NCI-H774 (cell line): ENCODE measurements at places on chromosomes 1 and 21.
A peak's percentile ranks its signal among the peaks of the same experiment; 100 is the strongest.

GRCh38 chr1:145706086-145706664, 993 bp downstream of the PDZK1 start:
- DNase-seq, result no peak

DNA sequence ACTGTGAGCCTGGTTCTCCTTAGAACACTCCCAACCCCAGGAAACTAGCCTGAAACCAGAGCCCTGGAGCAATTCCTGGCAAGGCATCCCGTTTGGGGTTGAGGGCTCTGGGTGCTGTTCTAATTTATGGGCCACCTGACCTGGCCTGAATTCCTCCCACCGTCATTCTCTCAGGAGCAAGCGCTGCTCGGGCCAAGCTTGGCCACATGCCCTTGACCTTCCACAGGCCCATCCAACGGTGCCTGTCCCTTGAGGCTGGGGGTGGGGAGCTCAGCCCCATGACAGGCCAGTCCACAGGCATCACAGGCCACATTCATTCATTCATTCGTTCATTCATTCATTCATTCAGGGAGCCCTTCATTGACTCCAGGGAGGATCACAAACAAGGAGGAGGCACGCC, 5.3 kb downstream of the PADI2 start:
- no peak for DNase-seq

GRCh38 chr1:7026169-7026568, 240.9 kb downstream of the CAMTA1 start:
- DNase-seq, result no peak

- peak; percentile 42 for DNase-seq
Measured at GRCh38 chr1:111976332-111976731, 13.1 kb downstream of the KCND3 start.

DNA sequence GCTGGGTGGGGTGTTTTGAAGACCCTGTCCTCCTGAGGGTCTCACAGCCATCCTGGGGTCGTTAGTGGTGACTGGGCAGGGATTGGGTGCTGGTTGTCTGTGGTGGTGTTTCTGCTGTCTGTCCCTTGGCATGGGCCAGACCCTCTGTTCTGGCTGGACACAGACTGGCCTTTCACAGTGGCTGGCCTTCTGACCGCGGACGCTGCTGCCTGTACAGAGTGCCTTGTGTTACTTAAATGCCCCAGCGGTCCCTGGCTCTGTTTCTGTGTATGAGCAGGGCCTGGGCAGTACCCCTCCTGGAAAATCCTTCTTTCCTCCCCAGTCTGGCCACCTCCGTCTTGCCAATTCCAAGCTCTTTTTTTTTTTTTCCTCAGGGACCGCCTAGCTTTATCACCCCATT, 50.9 kb downstream of the SH3BGR start:
- DNase-seq, result no peak

DNA sequence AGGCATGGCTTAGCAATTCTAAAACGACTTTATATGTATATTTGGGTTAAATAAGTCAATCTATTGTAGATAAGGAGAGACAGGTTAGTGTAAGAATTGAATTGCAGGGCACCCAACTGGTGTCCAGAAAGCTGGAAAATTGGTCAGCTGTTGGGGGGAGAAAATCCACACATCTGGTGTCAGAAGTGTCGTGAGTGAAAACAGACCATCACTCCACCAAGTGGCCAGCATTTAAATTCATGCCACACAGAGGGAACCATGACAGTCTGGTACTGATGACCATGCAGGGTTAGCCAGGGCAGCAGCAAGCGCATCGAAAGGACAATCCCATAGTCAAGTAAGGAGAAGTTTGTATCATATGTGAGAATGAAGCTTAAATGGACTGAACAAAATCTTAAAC, 11.7 kb downstream of the LAX1 start:
- no peak for DNase-seq

GRCh38 chr1:33081554-33082305, 777 bp downstream of the AZIN2 start:
- no peak for DNase-seq

DNA sequence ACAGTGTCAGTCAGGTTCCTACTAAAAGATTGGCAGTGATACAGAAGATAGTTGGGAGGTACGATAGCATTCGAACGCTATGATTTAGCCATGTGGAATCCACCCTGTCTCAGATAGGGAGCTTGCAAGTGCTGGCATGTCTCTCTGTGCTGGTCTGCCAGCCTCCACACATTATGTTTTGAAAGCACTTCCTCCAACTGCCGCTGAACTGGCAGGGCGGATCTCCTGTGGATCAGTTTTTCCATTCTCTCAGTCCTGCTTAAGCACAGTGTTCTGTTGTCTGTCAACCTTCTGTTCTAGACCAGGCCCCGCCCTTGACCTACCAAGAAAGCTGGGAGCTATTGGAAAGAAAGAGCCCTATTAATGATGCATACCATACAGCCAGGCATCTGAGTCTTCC, 65.5 kb upstream of the PALMD start:
- no peak for DNase-seq

- DNase-seq, result no peak
Measured at GRCh38 chr1:244350027-244350426, 101.7 kb downstream of the ADSS2 start.

GRCh38 chr1:224800486-224801119, 128.9 kb upstream of the DNAH14 start:
- no peak for DNase-seq

DNA sequence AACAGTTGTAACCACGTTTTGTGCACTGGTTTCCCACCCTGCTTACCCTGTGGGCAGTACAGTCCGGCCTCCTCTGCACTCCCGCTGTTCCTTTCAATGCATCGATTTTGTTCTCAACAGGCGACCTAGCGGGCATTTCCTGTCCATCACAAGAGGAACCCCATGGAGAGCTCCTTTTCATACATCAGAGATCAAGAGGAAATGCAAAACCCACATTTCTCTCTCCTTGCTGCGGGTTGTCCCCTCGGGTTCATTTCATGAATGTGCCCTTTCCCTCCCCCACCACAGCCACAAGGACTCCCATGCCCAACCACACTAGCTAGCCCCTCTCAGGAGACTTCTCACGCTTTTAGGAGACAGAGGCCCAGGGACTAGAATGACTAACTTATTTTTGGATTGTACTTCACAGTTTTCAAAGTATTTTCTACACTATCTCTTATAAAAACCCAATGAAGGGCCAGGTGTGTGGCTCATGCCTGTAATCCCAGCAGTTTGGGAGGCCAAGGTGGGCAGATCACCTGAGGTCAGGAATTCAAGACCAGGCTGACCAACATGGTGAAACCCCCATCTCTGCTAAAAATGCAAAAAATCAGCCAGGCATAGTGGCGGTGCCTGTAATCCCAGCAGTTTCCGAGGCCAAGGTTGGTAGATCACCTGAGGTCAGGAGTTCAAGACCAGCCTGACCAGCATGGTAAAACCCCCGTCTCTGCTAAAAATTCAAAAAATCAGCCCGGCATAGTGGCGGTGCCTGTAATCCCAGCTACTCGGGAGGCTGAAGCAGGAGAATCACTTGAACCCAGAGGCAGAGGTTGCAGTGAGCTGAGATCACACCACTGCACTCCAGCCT, 18.4 kb downstream of the ATP1A4 start:
- peak; percentile 24 for DNase-seq

- DNase-seq, result no peak
Measured at GRCh38 chr1:206696812-206697585, 12.3 kb downstream of the MAPKAPK2 start.

GRCh38 chr1:226274138-226274537, 34.8 kb downstream of the LIN9 start:
- no peak for DNase-seq

DNA sequence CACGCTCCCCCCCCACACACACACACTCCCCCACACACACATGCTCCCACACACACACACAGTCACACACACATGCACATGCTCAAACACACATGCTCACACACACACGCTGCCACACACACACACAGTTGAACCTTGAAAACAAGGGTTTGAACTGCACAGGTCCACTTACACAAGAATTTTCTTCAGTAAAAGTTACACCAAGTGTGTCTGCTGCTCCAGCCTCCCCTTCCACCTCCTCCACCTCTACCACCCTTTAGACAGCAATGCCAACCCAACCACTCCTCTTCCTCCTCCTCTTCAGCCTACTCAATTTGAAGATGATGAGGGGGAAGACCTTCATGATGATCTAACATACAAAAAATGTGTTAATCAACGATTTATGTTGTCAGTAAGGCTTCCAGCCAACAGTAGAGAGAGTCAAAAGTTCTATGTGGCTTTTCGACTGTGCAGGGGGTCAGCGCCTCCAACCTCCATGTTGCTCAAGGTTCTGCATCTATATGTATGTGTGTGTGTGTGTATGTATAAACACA, 26.8 kb downstream of the HSF2BP start:
- DNase-seq, result no peak

DNA sequence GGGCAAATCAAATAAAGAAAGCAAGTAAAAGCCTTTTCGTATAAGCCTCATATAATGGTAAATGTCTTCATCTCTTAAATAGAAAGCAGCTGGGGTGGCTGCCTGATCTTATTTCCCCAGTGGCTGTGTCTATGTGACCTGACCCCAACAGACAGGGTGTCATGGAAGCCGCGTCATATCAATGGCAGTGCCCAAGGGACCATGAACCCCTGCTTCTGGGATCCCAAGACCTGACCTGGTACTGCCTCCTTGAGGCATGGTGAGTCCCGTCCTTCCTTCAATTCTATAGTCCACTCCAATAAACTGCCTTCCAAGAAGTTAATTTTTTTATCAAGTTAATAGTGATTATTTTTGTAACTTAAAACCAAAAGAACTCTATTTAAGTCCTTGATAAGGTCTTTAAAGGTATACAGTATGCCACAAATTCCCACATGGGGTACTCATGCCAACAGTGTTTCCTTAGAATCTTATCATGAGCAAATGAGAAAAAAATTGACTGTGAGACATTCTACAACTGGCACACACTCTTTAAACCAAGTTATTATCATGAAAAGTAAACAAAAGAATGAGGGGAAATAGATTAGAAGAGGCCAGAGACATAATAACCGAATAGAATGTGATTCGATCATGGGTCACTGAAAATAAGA, 104.6 kb downstream of the ADSS2 start:
- DNase-seq, result no peak

DNA sequence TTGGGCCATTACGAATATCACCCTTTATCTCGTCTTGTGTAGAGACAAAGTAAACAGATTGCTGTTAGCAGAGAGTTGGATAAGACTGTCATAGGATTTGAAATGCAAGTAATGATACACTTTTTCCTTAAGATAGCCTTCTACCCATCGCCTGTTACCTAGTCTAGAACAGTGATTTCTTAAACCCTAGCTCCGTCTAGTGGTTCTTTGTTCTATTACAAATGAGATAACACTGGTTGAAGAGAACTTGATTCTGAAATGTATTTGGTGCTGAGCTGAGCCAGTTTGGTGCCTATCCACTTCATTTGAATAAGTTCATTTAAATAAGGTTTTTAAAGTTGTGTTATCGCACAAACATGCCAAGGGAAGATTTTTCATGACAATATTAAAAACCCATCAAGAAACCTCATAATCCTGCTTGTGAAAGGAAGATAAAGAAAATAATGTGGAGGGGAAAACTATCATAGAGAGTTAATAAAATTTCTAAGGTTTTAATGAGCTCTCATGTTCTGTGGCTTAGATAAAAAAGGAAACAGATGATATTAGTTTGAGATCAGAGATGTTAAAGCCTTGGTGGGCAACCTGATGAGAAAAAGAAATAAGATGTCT, 1.5 kb upstream of the KCNH1 start:
- DNase-seq, result peak; percentile 34

- no peak for DNase-seq
Measured at GRCh38 chr1:43550598-43551246, 20.0 kb downstream of the PTPRF start.

- no peak for DNase-seq
Measured at GRCh38 chr1:89781494-89782126, 39.2 kb upstream of the LRRC8D start.

GRCh38 chr1:15049067-15049466, 104.5 kb upstream of the TMEM51 start:
- DNase-seq, result no peak

GRCh38 chr1:187631381-187631675, 802.6 kb downstream of the PLA2G4A start:
- no peak for DNase-seq

- no peak for DNase-seq
Measured at GRCh38 chr21:44312716-44313115, 12.9 kb downstream of the PFKL start.

- no peak for DNase-seq
Measured at GRCh38 chr1:157618190-157618589, 20.3 kb upstream of the FCRL4 start.

DNA sequence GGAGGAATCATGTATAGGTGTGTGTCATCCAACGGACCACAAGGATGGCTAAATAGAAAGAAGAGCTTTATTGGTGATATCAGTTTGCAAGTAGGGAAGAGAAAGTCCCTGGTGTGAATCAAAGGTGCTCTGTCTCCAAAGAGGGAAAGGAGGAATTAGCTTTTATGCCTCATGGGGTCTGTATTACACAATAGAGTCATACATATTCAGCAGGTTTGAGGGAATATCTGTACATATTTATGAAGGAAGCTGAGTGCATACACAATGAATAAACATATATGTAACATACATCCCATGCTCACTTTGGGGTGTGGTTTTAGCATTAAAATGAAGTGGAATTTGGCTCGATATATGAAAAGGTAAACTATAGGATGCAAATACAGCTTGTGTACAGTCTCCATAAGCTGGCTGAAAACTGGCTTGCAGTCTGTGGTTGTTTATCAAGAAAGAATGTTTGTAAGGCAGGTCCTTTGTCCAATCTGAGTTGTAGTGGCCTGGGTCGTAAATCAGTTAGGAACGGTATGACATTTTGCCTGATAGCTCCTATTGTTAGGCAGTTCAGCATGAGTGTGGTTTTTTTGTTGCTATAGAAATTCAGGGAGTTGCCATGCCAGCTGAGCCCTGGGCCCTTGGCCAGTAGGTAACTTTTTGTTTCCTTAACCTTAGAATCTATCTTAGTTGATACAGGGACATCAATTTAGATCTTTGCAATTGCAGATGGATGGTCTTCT, 198.0 kb upstream of the ZP4 start:
- DNase-seq, result peak; percentile 45

GRCh38 chr21:23740463-23740862, 1866.8 kb downstream of the MRPL39 start:
- no peak for DNase-seq

GRCh38 chr1:51936531-51936930, 54.0 kb downstream of the RAB3B start:
- DNase-seq, result no peak

- no peak for DNase-seq
Measured at GRCh38 chr1:14784790-14785773, 186.6 kb downstream of the KAZN start.

DNA sequence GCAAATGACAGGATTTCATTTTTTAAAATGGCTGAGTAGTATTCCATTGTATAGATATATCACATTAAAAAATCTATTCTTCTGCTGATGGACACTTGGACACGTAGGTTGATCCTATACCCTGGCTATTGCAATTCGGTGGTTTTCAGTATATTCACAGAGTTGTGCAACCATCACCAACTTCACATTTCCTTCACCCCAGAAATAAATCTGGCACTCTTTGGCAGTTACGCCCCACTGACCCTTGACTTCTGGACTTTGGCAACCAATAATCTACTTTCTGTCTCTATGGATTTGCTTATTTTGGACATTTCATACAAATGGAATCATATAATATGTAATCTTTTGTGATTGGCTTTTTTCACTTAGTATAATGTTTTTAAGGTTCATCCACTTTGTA, 35.9 kb downstream of the MAP3K7CL start:
- DNase-seq, result no peak

GRCh38 chr1:78061825-78062523, 16.2 kb downstream of the GIPC2 start:
- no peak for DNase-seq

- peak; percentile 89 for DNase-seq
Measured at GRCh38 chr1:92886886-92887419, 55.1 kb downstream of the RPL5 start.

GRCh38 chr1:21801100-21801499, 11.0 kb upstream of the LDLRAD2 start:
- no peak for DNase-seq
